Activated naive CD8-positive, alpha-beta T cell treated with anti-CD3 and anti-CD28 coated beads, Interleukin-2, amount 50 U/mL, for 24 hours (primary cell): ENCODE measurements at places on chromosomes 2 and 18.

DNA sequence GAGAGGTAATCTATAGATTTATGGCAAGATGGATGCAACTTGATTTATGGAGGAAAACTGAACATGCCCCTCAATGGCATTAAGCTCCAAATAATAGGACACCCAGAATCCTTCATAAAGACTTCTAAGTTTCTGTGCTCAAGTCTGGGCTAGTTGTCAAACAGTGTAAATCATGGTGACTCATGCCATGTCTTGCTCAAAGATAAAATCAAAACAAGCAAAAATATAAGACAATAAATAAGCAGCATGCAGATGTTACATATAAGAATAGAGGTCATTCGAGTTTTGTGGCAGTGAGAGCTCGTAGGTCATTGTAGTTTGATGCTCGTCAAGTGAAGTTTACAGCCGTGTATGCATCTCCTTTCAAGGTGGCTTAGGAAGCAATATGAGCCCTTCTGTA, 403.2 kb downstream of the THSD7B start:
- no peak for DNase-seq

- DNase-seq = no peak
Measured at GRCh38 chr18:46672062-46672970, 15.3 kb upstream of the LOXHD1 start.

DNA sequence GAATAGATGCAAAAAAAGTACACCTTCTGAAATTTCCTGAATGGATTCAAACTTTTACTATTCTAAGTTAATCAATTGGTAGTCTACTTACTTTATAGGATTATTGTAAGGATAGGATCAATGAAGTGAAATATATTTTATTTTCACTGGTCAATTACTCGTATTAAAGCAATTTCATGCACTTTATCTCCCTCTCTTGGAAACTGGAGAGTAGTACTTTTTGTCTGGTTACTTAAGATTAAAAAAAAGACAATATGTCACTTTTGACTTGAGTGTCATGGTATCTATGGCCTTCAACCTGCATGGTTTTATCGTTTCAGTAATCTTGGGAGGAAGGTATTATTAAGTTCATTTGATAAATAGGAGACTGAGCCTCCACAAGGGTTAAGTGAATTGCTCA, 1.0 kb upstream of the KYNU start:
- no peak for DNase-seq

DNA sequence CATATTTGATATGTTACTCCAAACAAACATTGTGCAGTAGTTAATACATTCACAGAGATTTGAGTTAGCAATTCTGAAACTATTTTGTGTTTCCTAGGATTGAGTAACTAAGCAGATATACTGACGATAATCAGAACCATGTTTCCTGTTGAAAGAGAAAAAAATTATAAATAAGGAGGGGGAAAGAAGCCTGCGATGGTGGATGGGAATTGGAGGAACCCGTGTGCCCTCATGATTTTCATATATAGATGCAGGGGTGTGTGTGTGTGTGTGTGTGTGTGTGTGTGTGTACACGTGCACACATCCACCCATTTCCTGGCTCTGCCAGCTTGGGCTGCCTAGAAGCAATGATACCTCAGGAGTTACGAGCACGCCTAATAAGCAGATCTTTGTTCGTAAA, 56.9 kb downstream of the LPIN2 start:
- no peak for DNase-seq

DNA sequence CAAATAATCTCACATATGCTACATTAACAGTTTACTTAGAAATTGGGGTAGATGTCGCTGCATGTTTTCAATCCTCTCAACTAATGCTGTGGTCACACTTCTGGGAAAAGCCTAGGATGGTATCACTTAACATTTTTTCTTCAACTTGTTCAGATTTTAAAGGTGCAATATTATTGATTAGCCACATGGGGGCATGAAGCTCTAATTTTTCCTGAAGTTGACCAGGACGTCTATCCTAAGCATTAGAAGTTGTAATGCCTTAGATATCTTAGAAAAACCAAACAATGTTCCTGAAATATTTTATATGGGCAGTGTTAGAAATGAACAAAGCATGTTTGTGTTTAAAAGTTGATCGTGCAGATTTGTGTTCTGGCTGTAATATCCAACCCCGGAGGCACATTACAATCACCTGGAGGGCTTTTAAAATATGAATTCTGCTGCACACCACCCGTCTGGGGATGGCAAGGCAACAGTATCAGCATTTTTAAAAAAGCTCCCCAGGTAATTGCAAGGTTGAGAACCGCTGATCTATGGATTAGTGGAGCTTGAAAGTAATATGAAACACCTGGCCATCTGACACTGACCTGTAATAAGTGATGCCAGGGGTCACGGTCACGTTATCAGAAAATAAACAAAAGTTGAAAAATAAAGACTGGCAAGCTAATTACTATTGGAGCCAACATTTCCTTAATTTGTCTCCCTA, 100.5 kb upstream of the LMAN1 start:
- no peak for DNase-seq

DNA sequence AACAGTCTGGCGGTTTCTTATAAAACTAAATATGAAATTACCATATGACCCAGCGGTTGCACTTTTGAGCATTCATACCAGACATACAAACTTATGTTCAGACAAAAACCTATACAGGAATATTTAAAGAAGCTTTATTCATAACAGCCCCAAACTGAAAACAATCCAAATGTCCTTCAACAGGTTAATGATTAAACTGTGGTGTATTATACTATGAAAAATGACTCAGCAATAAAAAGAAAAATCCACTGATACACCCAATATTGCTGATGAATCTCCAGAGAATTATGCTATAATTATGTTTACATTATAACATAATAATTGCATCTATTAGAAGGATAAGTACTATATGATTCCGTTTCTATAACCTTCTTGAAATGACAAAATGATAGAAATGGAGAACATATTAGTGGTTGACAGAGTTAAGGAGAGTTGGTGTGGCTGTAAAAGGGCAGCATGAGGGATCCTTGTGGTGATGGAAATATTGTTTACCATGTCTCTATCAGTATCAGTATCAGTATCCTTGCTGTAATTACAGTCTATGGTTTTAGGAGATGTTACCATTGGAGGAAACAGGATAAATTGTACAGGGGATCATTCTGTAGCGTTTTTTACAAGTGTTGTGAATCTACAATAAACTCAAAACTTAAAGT, 127.1 kb downstream of the DSC3 start:
- DNase-seq = no peak

DNA sequence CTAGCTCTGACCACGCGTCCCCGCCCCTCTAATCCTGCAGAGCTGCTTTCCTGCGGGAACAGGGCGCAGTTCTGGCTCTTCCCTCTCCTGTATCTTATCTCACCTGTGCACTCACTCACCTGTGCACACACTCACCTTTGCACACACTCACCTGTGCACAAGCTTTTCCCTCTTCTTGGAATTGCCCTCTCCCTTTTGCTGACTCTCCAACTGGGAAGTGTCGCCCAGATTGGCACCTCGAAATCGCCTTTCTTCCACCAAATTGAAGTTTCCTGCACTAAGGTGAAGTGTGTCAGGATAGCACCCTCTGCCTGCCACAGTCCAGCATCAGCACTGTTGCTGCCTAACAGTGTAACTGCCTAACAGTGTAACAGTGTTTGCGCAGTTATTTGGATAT, 566 bp upstream of the CMPK2 start:
- peak; percentile 29 for DNase-seq

DNA sequence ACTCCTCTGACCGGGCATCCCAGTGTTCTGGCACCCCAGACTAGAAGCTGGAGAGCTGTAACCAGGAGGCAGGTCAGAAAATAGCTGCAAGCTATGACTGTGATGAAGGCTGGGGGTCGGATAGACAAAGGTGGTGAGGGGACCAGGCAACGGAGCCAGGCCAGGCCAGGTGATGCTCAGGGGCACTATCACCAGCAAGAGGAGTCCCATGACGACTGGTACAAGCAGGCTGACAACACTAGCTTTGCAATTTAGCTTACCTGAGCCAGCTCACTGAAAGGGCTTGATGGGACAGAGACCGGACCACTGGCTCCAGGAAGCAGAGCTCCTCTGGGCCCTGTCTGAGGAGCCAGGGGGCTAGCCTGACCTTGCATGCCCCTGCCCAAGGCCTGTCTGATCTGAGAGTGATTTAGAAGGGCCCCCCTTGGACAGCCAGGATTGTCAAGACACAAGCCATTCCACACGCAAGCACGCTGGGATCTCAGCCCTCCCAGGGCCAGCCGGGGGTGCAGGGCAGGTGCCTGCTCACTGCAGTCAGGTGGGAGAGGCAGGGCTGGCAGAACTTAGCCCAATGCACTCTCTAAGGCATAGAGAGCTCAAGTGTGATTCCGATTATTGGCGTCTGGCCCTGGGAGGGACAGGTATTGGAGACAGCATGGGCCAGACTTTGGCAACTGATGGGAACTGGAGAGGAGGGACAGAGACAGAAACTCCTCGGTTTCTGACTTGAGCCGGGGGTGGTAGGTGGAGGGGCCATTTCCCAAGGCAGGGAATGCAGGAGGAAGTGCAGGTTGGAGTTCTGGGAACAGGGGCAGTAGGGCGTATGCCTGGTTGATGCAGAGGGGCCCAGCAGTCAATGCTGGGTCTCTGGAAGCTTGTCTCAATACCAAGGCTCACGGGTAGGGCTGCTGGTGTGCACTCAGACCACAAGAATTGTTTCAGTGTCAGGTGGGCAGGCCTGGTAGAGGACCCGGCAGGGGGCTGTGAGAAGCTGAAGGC, 47.7 kb downstream of the MYO7B start:
- no peak for DNase-seq

GRCh38 chr18:48340560-48340959, 68.6 kb downstream of the ZBTB7C start:
- no peak for DNase-seq

GRCh38 chr18:9741793-9742523, 33.9 kb downstream of the RAB31 start:
- no peak for DNase-seq

- DNase-seq = no peak
Measured at GRCh38 chr2:224134003-224134734, 95.1 kb upstream of the SERPINE2 start.

DNA sequence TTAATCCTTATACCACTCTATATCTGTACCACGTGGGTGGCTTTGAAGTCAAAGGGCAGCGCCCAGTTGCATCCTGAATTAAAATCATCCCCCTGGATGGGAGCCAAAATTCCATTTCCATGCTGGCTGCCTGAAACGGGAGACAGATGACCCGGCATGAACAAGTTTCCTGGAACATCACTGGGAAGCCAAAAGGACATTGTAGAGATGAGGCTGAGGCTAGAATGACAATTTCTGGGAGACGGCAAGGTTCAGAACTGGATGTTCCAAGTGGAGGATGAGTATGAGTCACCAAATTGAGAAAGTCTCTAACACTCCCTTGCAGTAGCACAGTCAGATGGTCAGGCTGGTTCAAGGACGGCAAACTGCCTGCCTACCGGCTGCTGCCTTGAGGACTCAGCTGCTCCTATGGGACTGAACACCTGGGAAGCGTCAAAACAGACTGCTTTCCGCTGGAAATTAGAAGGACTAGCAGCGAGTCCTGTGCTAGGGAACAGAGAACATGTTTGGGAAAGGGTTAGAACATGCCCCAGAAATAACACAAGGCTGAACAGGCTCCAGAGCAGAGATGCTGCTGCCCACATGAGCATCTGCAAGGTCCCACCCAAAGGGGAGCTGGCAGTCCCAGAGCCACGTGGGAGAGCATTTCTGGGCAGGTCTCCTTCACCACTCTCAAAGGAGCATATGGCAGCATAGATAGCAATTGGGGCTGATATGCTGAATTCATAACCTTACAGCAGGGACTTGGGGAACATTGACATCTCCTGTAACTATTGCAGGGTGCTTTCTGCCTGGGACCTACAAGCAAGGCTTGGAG, 32.0 kb downstream of the YPEL5 start:
- no peak for DNase-seq

GRCh38 chr2:144920755-144921530, 401.0 kb upstream of the ZEB2 start:
- no peak for DNase-seq

DNA sequence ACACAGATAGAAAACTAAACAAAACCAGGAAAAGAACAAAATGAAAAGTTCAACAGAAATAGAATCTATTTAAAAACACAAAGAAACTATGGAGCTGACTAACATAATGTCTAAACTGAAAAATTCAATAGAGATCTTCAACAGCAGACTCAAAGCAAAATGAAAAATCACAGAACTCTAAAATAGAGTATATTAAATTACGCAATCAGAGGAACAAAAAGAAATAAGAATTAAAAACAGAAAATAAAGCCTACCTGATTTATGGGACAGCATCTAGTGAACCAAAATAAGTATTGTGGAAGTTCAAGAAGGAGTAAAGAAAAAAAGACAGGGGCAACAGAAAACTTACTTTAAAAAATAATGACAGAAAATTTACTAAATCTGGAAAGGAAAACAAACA, 152.1 kb upstream of the GALNT5 start:
- no peak for DNase-seq

DNA sequence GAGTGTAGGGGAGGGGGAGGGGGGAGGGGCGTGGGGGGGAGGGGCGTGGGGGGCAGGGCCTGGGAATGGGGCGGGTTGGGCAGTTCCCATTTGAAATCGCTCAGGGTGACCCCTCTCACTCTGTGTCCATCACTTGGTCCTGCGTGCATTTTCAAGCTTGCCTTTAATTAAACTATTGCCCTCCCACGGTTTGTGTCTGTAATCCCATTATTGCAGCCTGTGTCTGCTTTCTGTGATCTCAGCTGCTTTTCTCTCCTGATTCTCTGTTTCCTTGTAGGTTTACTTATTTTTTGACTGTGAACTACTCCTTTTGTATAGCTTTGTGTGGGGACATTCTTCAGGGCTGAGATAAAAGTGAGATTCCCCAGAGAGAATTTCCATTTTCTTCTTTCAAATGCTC, 1.3 kb downstream of the DCDC2C start:
- no peak for DNase-seq

- DNase-seq = no peak
Measured at GRCh38 chr2:237819231-237819630, 20.7 kb downstream of the RBM44 start.

DNA sequence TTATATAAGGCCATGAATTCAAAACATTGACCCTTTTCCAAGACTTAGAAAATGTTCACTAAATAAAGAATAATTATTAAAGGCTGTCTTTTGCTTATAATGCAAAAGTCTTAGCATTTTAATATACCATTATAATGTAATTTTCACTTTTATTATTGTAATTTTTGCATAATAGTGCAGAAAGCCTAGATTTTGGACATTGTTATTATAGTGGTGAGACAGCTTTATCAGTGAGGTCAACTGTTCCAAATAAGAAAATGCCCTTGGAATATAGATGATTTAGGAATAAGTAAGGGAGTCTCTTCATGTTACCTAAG, 56.6 kb downstream of the ATIC start:
- no peak for DNase-seq

GRCh38 chr2:240956935-240957655, 41.3 kb upstream of the SNED1 start:
- DNase-seq = no peak

- no peak for DNase-seq
Measured at GRCh38 chr2:32011485-32011960, 715 bp upstream of the MEMO1 start.

DNA sequence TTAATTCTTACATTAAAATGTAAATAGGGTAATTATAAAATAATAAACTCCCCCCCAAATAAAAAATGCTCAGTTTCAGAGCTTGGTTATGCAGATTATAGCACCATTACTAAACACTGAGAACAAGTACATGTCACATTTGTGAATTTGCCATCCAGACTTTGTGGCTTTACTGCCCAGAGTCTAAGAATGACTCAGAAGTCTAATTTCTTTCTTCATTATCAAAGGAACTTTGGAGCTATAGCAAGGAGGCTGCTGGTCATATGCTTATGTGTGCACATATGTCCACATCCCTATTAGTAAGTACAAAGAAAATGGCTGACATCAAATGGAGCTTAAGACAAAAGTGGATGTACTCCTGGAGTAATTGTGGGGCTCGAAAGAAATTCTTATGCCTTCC, 248.5 kb upstream of the SESTD1 start:
- no peak for DNase-seq

- no peak for DNase-seq
Measured at GRCh38 chr2:151770995-151771394, 36.7 kb upstream of the NEB start.
